Activated CD8-positive, alpha-beta memory T cell treated with anti-CD3 and anti-CD28 coated beads, Interleukin-2, amount 10 ng/mL, durations not matched to agents 7 days and 5 days (primary cell): ENCODE measurements at places on chromosomes 1 and 21.

DNA sequence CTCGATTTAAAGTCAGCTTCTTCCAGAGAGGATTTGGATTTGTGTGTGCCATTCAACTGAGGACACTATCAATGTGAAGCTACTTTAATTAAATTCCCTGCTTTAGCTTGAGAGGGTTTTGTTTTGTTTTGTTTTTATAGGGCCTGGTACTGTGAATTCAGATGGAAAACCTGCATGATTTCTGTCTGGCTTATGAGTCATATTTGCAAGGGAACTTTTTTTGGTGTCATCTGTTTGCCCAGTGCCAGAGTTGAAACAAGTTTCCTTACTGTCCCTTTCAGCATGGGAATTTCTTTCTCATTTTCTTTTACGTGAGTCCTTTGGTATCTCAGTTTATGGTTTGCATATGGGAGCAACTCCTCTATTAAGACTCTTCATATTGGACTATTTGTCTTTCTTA lies 194.6 kb downstream of the GREM2 start:
- DNase-seq = no peak

DNA sequence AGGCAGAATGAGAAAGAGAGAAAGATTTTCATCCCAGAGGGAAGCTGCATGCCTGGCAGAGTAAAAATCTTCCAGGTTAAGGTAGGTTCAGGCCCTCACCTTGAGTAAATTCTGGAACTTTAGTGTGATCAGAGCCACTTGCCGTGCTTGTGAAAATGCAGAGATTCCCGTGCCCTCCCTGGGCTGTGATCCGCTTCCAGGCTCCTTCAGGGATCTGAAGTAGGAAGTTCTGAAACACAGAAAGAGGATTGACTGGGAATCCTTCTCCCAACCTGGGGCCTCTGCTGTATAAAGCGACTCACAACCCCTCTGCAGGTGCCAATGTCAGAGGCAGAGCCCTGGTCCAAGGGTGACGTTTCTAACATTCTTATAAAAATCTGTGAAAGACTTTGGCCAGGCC lies 26.6 kb downstream of the NUAK2 start:
- no peak for DNase-seq

GRCh38 chr1:53949023-53949990 lies 3.2 kb downstream of the LRRC42 start:
- DNase-seq = peak; percentile 49

DNA sequence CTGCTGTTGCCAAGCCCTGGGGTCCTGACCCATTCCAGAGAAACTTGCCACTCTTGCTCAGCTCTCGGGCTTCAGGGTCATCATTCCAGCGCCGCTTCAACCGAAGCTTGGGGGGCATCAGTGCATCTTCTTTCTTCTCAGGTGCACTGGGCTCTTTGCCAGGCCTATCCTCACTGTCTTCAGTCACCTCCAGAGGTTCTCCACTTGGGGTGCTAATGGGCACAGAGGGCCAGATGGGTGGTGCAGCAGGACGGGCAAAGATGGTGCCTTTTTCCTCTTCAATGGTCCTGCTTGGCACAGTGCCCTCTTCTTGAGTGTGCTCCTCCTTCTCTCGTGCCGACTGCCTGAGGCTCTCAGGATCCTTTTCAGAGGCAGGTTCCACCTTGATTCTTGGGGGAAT lies 13.3 kb downstream of the ETV3 start:
- DNase-seq = no peak

DNA sequence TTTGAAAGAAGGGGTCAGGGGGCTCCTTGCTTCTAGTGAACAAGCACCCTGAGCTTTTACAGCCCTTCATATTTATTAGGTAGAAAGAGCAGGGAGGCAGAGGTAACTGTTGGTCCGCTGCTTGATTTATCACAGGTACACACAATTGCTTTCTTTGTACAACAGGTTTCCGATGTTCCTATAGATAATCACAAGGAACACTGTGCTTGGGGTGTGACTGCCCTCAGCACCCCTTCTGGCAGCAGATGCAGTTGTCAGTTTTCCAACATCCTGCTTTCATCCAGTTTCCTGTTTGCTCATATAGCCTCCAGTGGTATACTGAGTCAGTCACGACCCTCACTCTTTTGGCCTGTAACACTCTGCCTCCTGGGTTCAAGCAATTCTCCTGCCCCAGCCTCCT lies 40.6 kb downstream of the SCP2 start:
- no peak for DNase-seq

- DNase-seq = no peak
Observed at GRCh38 chr1:162873671-162874666, 13.0 kb upstream of the CCDC190 start.

DNA sequence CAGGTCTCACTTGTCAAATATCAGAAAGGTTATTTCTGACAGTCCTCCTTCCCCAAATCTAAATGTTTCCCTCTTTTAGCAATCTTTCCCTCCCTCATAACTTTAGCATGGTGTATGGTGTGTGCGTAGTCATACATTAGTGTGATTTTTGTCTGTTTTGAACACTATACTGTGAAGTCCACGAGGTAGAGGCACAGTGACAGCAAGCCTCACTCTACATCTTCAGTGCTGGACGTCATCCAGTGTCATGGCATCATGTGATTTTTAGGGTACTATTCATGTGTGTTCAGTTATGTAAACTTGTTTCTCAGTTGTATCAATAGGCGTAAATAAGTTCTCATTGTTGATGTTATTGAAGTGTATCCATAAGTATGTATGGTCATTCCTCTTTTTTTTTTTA lies 39.1 kb downstream of the DYRK1A start:
- DNase-seq = no peak

DNA sequence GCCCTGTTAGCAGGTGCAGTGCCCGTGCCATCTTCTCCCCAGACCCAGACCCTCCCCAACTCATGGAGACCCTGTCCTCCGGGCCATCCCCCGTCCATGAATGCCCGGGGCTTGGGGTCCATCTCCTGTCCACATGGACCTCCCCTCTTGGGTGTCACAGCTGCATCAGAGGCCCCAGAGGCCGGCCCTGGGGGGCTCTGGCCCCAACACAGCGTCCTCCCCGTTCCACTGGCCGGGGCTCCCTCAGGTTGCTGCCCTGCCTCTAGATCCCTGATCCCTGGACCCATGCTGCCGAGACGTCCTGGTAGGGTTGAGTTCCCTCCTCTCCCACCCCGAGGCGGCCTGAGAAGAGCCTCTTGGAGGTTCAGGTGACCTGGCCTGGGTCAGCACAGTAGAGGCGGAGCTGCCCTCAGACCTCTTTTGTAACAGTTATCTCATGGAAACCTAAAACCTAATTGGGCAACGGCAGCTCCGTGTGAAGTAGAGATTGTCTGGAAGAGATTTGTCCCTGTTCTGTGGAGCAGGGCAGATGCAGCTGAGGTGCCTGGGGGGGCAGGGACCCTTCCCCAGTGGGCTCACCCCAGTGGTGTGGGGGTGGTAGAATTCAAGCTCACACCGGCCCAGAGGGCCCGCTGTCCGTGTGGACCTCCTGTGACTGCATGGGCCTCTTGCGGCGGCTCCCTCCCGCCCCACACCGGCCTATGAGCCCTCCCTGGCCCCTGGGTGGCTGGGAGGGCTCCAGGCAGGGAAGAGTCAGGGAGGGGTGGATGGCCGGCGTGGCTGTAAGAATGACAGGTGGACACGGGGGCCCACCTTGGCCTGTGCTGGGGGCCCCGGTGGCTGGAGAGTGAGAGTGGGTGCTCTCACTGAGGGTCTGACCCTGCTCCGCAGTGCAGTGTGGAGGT lies 56.1 kb downstream of the SKI start:
- no peak for DNase-seq

GRCh38 chr1:104617474-104617873 lies 867.8 kb downstream of the AMY1C start:
- no peak for DNase-seq

DNA sequence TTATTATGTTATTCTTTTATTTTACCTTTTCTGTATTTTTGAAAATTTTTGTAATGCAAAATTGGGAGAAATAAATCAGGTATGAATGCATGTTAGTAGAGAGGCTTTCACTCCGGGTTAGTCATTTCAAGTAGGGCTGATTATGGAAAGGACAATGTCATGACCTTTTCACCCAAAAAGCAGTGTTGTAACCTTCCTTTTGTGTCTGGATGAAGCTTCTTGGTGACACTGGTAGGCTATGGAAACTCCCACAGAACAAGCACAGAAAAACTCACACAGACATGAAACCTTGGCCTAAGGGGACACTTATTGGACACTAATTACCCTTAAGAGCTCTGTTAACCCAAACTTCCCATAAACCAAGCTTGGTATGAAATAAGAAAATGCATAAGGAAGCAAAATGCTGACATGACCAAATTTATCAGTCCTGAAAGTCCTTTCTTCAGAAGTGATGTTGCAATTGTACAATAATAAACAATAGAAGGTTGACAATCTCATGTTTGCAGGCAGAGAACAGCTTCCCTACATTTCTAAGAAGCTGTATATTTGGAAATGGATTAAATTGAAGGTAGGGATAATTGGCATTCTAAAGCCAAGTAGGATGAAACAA lies 70.0 kb upstream of the KCNJ15 start:
- no peak for DNase-seq

DNA sequence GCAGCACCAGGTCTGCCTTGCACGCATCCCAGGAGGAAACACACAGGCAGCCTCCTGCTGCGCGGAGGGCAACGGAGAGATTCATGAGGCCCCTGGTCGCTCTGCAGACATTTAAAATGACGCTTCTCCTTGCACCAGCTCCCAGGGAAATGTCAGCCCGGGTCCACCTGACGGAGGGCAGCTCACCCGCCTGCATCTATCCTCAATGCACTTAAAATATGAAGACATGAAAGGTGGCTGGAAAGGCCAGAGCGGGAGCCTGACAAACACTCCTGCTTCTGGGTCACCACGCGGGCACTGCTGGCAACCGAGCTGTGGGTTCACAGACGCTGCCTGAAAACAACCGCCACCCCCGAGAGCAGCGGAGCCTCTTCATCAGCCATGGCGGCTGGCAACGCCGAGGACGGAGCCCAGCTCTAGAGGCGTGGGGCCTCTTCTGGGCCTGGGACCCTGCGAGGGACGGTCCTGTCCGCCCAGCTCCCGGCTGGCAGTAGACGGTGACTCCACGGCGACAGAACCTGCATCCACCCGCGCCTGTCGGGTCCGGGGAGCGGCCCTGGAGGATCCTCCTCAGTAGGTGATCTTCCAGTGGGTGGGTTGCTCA lies 22.7 kb downstream of the POFUT2 start:
- DNase-seq = peak; percentile 29

GRCh38 chr1:43241413-43241836 lies 28.4 kb upstream of the TMEM125 start:
- no peak for DNase-seq

- DNase-seq = no peak
Observed at GRCh38 chr21:44958471-44959191, 18.8 kb downstream of the SLX9 start.

- DNase-seq = no peak
Observed at GRCh38 chr1:59900640-59901039, 25.9 kb downstream of the CYP2J2 start.

DNA sequence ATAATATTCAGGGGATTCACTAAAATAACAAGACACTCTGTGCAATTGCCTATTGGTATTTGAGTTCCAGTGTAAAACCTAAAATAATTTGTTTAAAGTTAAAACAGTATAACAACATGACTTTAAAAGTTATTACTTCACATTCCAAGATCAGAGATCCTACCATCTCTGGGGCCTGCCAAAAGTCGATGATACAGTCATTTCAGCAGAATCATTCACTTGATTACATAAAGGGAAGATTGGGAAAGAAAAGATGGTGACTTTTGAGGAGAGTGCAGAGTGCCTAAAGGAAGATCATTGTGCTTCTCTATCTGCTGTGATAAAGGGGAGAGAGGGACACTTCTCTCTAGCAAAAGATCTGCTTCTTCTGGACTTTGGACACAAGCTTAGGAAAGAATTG lies 784.4 kb upstream of the ADGRL4 start:
- DNase-seq = no peak

- DNase-seq = peak; percentile 16
Observed at GRCh38 chr1:47617381-47618221, 179.8 kb downstream of the FOXD2 start.

DNA sequence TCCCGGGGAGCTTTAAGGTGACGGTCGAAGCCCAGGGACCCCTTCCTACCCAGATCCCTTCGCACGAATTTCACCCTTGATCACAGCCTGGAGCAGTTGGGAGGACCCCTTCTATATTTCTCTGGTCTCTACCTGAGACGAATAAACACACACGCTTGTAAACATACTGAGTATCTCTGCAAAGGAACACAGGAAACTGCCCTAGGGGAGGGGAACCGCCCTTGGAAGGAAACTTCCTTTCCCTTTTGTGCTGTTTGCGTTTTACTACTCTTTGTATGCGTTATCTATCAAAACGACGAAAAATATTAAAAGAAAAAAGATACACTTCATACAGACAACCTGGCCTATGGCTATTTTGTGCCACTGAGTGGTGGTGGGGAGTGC lies 750 bp downstream of the NECAP2 start:
- DNase-seq = no peak

GRCh38 chr1:113247782-113248181 lies 142.5 kb upstream of the MAGI3 start:
- no peak for DNase-seq

GRCh38 chr1:159771127-159771895 lies 9.5 kb upstream of the DUSP23 start:
- no peak for DNase-seq

GRCh38 chr1:89547563-89548116 lies 23.0 kb downstream of the LRRC8B start:
- DNase-seq = no peak
